ENCODE measurements at places on chromosomes 1 and 21.
A peak's percentile ranks its signal among the peaks of the same experiment; 100 is the strongest.

- no peak for DNase-seq
Observed at GRCh38 chr1:202688401-202688800, 21.9 kb downstream of the SYT2 start.

DNA sequence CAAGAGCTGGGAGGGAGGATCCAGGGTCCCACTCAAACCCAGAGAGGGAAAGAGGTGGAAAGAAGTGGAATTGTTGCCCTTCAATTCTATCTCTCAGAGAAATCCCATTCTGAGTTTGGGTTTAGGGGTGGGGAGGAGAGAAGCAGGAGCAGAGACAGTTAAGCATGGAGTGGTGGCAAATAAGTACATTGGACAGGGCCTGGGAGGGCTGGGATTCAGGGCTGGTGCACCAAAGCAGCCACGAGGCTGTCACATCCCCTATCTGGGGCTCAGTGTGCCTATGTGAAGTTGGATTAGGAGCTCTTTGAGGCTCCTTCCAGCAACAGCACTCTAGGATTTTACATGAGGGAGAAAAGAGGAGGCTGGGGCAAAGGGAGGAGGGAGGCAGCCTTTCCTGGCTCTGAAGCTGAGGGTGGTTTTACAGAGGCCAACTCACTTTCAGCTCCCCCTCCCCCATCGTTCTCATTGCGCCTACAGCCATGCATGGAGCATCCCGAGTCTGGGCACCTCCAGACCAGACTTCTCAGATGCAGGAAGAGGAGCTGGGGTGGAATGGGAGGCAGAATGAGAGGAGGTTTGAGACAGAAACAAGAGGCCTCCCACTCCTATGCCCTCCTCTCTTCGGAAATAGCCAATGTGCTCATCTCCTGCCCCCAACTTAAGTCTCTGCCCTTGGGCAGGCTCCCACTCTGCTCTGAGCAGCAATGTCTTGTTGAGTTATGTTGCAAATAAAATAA is 3.0 kb upstream of the SYT6 start:
- DNase-seq, result no peak

DNA sequence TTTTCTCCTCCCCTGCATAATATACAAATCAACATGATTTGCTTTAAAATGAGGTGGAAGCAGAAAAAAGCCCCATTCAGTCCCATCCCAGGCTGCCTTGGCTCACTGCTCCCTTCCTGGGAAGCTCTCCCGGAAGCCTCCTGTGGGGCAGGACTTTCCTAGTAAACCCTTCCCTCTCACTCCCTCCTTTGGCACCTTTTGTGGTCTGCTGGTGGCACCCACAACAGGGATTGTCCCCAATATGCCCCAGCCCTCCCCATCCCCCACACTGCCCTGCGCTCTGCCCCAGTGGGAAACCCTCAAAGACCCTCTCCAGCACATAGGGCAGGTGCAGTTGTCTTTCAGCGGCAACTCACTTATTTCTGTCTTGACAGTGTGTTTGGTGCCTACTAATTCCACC is 1.8 kb upstream of the TMPRSS2 start:
- DNase-seq, result no peak

- DNase-seq, result peak; percentile 95
Observed at GRCh38 chr1:184299406-184299790, 87.4 kb upstream of the C1orf21 start.

DNA sequence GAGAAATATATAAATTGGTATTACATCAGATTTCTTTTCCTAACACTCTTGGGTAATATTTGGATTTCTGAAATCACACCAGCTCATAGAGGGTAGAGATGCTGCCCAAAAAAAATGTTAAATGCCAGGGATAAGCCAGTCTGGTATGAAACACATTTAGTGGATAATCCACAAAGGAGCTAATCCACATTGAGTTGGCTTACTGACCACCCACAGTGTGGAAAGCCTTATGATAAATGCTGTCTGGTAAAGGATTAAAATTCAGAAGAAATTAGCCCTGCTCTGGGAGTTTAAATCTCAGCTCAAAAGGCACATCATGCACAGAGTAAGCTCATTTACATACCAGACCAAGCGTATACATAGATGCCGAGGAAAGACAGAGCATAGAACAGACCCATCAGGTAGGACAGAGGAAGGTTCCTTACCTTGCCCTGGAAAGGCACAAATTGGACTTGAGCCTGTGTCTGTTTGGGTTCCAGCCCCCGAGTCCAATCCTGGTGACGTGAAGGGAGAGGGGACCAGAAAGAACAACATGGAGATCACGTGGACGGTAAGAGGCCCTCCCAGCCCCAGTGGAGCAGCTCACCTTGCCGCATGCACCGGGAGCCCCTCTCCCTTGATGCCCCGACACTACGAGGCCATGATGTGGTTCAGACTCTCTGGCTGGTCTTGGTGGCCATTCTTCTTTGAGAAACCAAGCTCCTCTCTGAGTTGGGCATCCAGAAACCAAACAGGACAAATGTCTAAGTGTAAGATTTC is 62.9 kb upstream of the CNTN2 start:
- DNase-seq, result no peak

DNA sequence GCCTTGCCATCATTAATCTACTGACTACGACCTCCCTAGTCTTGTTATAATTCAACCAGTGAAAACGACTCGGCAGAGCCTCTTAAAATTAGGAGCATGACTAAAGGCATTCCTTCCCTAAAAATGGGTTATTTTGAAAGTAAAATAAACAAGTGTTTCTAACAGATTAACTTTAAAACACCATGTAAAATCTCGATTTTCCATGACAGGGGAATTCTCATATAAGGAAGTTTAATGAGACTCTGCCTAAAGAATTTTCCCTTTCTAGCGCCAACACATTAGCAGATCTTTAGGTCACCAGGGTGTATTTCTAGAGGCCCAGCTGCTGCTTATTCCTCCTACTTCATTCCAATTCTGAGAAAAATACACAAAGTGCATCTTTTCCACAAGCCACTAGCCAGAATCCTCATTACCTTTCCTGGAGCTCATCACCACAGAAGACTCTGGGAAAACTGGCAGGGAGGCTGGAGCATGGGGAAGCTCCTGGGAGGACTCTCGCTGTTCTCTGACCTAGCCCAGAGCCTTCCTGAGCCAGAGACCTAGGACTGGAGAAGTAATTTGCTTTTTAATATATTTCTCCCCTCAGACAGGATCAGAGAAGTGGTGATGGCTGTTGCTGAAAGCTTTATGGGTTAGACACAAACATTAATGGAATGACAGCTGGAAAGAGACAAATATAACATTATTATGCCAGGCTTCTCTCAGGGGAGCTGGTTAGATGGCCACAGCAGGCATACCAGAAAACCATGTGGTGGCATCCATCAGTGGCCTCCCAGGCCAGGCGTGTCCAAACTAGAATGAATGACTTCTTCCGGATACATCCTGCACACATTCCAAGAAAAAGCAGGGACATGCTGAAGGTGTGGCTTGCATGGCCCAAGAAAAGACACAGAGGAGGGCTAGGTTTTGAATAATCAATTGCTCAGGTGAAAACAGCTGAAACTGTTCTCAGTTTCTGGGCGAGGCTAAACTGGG is 63.6 kb upstream of the CTTNBP2NL start:
- no peak for DNase-seq

Data from fibroblast of upper back skin (primary cell).